NCI-H69 (cell line): ENCODE measurements at places on chromosomes 13 and 19.

- DNase-seq: peak; percentile 11
Measured at GRCh38 chr13:59774491-59774971, 389.2 kb downstream of the DIAPH3 start.

DNA sequence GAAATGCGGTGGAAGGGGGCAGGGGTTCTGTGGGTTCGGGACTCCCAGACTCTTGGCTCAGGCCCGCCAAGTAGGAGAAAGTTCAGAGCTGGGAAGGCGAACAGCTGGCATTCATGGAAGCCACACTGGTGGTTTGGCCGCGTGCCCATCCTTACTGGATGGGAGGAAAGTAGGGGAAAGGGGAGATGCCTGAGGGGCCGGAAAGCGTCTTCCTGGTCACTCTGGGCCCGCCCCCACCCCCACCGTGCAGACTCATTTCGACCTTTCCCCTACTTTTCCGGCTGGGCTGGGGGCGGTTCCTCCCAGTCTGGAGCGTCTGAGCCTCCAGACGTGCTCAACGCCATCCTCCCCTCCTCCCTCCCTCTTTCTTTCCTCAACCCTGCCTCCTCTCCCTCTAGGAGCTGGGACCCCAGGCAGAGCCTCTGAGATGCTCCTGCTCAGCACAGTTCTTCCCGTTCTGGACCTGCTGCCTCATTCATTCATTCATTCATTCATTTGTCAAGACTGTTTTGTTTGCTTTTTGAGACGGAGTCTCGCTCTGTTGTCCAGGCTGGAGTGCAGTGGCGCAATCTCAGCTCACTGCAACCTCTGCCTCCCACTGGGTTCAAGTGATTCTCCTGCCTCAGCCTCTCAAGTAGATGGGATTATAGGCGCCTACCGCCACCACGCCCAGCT, 3.5 kb downstream of the ANGPTL4 start:
- peak; percentile 97 for DNase-seq

DNA sequence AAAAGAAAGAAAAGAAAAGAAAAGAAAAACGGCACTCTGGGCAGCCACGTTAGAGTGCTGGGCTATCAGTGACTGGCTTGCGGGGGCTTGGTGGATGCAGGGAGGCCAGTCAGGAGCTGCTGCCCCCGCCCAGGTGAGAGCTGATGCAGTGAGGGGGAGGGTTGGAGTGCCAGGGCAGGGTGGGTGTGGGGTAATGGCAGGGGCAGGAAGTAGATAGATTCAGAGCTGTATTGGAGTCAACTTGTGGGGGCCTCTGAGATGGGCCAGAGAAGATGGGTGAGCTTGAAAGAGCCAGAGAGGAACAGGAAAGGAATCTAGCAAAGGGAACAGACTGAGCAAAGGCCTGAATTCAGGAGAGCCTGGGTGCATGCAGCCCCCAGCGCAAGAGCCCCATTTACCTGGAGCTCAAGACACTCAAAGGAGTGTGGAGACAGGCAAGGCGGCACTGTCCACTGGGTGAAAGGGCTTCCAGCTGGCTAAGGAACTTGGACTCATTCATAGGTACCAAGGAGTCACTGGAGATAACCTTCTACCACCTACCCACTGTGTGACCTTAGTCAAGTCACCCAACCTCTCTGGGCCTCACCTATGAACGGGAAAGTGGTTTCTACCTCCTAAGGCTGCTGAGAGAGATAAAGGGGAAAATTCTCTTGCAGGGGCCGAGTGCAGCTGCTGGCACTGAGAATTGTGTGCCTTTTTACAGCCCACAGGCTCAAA, 20.2 kb downstream of the VSTM2B start:
- no peak for DNase-seq

DNA sequence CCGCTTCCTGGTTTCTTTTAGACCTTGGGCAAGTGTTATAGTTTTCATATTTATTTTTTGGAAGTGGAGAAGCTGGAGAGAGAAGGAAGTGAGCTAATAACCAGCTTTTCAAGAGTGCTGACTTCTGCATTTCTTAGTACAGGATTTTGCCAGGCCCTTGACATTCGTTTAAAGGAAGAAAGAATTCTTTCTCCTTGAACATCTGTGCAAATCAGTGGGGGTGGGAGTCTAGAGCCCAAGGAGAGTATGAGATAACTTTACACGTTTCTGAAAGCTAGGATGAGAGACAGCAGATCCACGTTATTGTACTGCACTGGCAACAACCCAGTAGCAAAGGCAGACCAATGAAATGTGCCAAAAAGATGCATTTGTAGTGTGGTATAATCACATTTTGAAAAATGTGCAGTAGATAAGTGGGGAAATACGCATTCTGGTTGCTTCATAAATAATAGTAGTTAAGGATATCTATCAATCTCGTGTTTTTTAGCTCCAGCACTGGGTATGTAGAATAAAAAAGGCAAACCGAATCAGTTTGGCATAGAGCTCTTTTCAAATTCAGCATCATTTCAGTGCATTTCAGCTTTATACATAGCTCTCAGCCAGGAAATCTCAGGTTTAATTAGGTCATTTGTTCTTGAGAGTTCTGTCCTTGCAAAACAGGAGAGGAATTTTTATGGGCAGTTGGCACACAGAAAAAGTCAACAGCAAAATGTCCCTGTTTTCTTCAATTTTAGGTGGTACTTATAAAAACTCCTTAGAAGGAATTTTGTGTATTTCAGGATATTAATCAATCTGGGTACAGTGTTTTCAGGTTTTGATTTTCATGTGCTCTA, 4.3 kb downstream of the RNF113B start:
- no peak for DNase-seq

DNA sequence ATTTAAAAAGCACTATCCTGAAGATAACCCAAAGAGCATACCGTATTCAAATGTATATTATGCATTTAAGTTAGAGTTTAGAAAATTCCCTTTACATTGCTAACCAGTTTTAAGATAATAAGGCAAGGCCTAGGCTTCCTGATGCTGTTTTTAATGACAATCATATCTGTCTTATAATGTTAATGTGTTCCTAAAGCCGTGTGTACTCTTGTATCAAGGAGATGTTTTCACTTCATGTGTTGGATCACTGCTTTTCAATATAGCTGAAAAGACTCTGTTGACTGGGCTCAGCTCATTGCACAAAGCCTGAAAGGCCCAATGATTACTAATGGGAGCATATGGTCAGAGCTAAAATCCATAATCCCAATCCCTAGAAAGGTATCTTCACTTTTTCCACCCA, 81.6 kb downstream of the DACH1 start:
- peak; percentile 57 for DNase-seq

DNA sequence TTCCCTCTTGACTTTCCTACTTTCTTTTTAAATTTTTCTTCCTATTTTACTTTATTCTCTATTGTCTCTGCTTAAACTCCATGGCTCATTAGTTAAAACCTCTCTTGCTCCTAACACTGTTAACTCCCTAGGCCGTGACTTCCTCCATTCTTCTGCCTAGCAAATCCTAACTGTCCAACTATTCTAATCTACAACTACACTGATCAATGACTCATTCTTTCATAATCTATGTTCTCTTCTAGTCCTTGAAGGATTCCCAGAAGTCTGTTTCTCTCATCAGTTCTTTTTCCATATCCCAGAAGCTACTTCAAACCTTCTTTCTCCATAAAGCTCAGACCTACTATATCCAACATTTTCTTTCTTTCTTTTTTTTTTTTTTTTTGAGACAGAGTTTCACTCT, 66.9 kb downstream of the MICU2 start:
- DNase-seq: no peak

DNA sequence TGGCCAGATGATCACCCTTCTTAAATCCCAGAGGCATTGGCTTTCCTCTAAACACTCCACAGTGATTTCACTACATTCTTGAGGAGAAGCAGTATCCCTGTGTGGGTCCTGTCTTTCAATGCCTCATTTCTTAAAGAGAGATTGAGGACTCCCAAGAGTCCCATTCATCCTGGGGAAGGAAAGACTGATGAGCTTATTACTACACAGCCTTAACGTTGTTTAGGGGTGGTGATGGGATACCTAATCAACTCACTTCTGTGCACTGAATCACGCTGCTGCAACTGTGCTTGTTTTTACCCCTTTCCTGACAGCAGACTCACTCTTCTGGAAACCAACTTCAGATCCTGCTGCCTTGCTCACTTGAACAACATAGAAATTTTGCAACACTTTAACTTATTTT, 203.1 kb downstream of the RGCC start:
- no peak for DNase-seq

DNA sequence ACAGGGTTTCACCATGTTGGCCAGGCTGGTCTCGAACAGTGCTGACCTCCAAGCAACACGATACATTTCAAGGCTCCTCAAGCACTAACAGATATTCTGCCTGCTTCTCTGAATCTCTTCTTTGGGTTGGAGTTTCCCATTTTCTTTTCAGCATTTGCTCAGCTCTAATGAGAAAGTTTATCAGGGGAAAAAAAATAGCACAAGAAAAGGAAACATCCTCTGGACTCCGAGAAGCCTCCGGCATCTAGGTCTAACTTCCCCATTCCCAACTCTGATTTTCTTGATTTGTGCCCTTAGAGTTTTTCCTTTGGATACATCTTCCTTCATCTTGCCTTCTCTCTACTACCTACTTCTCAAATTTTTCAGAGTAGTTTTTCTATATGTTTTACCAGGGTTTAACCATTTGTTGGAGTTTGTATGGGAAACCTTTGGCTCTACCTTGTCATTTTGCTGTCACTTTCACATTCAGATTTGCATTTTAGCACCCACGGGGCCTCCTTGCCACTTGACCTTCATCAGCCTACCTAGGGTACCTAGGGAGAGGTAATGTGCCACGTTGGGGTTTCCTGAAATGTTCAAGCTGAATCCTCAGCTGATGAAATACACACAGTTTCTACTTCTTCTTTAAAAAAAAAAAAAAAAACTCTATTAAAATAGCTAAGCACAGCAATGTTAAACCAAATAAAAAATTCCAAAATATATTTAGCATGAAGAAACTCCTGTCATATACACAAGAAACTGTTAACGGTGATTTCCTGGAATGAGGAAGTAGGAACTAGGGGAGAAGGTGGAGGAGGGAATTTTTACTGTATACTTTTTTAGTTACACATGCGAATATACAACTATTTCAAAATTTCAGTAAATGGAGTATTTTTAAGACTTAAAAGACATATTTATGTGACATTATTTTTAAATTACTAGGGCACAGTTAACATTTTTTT, 5.1 kb upstream of the USP12 start:
- DNase-seq: no peak

- DNase-seq: no peak
Measured at GRCh38 chr19:38718747-38719543, 25.3 kb downstream of the CAPN12 start.

GRCh38 chr13:80504453-80504852, 163.5 kb upstream of the SPRY2 start:
- DNase-seq: no peak

DNA sequence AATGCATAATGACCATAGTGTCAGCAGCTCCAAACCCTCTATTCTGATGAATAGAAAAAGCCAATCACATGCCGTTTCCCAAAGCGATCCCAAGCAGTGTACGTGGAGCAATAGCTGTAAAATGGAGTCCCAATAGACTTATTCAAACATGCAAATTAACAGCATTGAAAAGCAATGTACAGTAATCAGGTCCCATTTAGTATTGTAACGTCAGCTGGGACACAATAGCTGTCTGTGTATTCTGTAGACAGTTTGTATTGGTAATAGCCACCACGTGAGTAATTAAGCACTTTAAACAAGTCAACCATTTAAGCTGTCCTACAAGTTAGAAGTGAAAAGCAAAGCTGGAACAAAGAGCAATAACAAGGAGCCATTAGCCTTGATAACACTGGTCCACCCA, 698.2 kb downstream of the PCDH17 start:
- peak; percentile 93 for DNase-seq

GRCh38 chr13:75174481-75174880, 307.5 kb downstream of the TBC1D4 start:
- no peak for DNase-seq

GRCh38 chr19:15701757-15702533, 25.9 kb upstream of the OR10H2 start:
- peak; percentile 14 for DNase-seq

DNA sequence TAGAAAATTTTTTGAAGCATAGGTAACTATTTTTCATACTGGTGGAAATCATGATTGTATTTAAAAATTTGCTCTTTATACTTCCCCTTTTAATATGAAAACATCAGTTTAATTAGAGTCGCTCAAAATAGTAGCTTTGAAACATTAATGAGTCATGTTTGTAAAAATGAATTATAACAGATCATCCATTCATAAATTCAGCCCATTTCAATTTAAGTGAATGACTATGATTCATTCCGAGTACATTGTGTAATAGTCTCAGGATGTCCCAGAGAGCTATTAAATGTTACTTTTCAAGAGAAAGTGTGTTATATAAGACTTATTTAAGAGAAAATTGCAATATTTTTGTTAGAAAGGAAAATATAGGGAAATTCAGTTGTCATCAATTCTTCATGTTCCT, 111.0 kb downstream of the FNDC3A start:
- DNase-seq: no peak

DNA sequence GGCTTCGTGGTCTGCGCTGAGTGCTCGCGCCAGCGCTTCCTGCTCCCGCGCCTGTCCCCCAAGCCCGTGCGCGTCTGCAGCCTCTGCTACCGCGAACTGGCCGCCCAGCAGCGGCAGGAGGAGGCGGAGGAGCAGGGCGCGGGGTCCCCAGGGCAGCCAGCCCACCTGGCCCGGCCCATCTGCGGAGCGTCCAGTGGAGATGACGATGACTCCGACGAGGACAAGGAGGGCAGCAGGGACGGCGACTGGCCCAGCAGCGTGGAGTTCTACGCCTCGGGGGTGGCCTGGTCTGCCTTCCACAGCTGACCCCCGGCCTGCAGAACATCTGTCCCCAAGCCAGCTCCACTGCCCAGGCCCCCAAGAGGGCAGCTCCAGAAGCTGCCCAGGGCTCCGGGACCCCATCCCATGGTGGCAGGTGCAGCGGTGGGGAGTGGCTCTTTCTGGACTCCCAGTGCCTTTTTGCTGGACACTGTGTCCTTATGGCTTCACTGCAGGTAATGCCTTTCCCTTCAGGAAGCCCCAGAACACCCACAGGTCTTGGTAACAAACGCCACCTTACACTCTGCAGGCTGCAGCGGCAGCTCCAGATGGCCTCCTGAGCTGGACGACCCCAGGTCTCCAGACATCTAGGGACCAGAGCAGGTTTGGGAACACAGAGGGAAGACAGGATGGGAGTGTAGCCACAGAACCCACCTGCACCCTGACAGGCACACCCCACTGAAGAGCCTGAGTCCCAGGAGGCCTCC, 9.3 kb downstream of the PLEKHF1 start:
- DNase-seq: no peak

DNA sequence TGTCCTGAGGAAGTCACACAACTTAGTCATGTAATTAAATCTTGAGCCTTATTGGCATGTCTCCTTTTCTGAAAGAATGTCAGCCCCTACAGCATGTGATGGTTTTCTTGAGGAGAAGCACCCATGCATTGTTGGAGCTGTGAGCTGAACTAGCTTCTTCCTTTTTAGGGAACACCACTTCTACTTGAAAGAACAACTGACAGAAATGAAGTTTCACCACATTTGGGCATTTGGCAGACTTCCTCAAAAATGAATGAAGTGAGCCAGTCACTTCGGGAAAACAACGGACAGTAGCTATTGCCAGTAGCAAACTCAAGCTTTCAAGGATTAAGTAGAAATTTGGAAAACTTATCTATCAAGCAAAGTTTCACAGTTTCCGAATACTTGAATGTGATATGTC, 1351.3 kb downstream of the EFNB2 start:
- DNase-seq: no peak

GRCh38 chr13:40535345-40535836, 131.1 kb downstream of the FOXO1 start:
- DNase-seq: no peak
